CD4-positive, alpha-beta T cell treated with Interferon gamma for 1 hour (primary cell): ENCODE measurements at places on chromosomes 13 and 19.
A peak's percentile ranks its signal among the peaks of the same experiment; 100 is the strongest.

DNA sequence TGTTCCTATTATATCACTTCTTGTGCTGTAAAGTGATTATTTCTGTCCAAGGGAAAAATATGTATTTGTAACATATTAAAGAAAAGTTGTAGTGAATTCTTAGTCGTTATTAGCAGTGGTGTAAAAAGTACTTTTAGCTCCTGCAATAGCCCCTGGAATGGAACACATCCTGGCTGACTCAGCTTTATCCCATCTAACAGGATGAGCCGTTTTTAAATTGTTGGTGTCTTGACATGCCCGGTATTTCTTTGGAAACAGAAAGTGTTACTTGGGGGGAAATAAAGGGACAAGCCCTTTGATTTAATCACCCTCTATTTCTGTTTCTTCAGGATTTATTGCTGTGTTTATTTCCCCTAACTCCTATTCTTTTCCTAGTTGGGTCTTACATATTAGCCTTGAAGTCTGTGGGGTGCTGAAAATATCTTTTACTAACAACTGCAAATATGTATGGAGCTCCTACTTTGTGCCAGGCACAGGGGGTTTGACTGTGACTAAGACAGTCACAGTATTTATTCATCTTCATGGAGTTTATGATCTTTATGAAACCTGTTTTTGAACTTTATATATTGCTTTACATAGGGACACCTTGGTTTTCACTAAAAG, 17.9 kb downstream of the COG3 start:
- DNase-seq: no peak

GRCh38 chr19:57376151-57376550, 12.8 kb downstream of the TRAPPC2B start:
- DNase-seq: no peak

DNA sequence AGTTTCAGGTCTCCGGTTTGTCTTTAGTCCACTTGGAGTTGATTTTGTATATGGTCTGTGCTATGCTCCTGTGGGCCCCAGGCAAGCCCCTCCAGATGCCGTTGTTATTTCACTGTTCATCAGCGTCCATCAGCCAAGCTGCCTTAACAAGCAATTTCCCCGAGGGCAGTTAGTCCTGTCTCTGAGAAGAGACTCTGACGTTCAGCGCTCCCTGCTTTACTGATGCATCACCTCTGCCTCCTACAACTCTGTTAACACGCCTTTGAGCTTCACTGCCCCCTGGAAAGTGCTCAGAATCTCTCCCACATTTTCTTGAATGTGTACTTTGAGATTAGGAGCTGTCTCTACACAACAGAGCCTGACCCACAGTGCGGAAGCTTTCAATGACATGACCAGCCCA, 41.8 kb upstream of the UBAC2 start:
- no peak for DNase-seq

DNA sequence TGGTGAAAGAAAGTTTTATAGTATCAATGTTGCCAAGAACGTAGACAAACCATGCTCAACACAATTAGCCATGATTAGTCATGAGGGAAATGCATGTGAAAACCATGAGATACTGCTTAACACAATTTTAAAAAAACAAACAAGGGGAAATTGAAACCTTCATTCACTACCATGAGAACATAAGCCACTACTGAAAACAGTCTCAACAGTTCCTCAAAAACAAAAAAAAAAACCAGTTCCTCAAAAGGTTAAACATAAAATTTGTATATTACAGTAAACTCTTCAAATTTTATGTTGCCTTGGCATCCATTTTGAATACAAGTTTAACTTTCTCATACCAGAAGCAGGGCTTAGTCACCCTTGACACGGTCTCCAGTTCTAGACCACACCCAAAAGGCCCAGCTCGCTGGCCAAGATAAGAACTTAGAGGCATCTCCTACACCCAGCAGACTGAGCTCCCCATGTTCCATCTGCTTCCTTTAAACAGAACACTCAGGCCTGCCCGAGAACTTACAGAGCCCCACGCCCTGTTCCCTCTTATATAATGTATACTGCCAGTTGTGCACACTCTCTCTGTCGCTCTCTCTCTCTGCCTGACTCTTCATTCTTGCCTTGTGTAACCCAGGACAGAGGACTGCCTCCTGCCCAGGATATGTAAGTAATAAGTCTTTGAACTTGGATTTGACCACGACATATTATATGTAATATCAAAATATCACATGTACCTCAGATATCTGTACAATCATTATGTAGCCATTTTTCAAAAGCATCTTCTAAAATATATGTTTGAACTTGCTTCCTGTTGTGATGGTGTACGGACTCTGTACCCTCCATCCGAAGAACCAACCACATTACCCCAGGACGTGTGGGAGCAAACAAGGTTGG, 67.4 kb downstream of the STK24 start:
- peak; percentile 75 for DNase-seq

- no peak for DNase-seq
These were observed 141.5 kb downstream of the AKAP11 start for GRCh38 chr13:42413484-42413815.

- no peak for DNase-seq
These were observed 30.4 kb upstream of the FARP1 start for GRCh38 chr13:98112456-98112855.

- DNase-seq: no peak
These were observed 71.5 kb upstream of the GJB6 start for GRCh38 chr13:20303636-20304035.

GRCh38 chr13:112905619-112905989, 63.4 kb upstream of the MCF2L start:
- DNase-seq: no peak

DNA sequence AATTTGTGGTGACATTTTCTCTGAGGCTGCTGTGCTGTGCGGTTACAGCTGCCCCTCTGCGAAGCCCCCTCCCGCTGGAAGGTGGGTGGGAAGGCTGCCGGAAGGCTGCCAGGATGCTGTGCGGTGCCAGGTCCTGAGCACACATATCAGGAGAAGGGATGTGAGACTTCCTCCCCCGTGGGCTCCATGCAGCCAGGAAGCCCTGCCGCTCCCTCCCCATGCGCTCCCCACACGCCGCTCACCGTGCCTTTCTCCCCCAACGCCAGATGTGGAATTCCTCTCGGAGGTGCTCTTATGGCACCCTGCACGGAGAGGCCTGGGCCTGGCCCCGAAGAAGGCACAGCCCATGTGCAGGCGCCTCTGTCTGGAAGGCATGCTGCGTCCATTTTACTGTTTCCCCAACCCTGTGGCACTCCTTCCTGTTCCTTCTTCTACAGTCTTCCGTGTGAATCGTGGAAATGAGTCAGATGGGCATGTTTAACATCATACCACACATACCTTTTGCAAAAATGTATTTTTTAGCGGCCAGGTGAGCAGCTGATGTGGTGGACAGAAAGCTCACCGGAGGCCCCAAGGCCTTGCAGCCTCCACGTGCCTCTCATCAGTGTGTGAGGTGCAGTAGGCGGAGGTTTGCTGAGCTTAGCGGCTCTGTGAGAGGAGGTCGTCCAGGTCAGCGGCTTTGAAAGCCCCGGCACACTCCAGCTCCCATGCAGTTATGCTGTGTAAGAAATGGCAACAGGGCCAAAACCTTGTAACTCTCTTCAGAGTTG, 88.0 kb downstream of the ATP11A start:
- no peak for DNase-seq

DNA sequence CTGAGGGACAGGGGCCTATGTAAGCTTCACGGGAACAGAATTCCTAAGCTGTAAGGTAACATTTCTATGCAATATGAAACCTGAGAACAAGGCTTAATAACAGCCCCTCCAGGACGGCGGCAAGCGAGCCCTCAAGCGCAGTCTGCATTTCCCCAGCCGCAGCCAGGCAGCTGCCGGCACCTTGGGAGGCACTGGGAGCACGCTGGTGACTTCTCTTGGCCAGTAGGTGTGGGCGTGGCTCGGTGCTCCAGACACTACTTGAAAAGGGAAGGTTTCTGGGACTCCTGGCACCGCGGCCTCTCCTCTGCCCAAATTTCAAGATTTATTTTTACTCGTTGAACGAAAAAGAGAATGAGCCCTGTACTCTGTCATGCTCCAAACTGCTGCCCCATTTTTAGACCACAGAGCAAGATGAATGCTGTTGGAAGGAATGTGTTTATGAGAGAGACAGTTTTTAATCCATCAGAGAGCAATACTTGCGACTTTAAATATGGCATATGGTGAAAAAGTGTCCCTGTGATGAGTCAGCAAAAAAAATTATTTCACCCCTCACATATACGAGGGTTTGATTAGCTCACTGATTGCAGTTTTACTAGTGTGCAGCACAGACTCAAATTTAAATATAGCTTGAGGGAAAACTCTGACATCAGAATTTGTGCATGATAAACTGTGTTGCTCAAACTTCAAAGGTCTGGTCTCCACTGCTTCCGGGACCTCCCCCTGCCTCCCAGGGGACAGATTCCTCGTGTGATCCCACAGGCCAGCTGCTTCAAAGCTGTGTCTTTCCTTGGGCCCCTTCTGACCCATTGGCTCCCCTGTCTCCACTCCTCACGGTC, 81.2 kb downstream of the COL4A2 start:
- no peak for DNase-seq

GRCh38 chr19:10624585-10624984, 768 bp upstream of the SLC44A2 start:
- no peak for DNase-seq

- DNase-seq: no peak
These were observed 8.2 kb upstream of the SIAH3 start for GRCh38 chr13:45859705-45860104.

DNA sequence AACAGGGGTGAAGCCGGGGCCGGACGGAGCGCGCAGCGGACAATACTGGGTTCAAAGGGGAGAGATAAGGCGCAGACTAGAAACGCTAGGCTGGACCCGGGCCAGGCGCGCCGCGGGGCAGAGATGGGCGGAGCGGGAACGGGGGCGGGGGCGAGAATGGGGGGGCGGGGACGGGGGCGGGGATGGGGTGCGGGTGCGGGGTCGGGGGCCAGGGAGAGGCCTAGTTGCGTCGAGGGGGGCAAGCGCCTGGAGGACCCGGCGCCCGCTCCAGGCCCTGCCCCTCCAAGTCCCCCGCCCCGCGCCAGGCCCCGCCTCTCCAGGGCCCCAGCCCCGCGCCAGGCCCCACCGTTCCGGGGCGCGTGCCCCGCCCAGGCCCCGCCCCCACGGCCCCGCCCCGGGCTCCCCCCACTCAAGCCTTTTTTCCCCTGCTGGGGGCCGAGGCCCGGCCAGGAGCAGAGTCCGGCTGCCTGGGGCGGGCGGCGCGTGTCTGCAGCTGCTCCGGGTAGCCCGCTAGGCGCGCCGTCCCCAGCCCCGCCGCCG, at the start of gene CERS4:
Gene CERS4, plus strand, starts transcription at position 449 of the 540 bp plus-strand sequence. CDS start 41,707 bp downstream, outside the sequence.
- DNase-seq: peak; percentile 76

DNA sequence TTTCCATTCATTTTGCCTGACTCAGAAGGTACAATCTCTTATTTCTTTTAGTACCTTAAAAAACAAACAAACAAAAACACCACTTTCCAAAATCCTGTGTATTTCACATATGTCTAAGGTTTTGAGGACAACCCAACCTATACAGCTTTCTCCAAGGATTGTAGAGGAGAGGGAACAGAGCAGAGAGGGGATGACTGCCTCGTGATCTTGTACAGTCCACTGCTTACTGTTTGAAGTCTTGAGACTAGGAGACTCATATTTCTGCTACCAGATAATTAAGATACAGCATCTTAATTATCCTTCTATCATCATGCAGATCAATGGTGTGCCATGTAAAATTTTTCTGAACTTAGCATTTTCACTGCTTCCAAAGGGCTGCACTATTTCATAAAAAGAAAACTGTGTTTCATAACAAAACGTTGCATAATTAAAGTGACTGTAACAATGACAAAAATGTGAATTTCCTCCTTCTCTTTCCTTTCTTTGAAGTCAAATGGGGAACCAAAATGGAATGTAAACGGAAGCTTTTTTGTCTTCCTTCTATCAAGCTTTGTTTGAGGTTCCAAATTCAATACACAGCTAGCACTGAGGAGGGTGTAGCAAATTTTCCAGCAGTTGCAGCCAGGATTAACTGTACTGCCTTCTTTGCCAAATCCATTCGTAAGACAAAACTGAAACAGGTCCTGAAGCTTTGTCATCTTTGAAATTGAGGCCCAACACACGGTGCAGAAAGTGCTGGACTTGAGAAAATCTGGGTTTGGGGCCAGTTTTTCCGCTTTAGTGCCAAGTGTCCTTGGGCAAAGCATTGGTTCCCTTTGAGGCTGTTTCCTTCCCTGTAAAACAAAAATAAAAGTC, 34.9 kb upstream of the RCBTB2 start:
- no peak for DNase-seq

DNA sequence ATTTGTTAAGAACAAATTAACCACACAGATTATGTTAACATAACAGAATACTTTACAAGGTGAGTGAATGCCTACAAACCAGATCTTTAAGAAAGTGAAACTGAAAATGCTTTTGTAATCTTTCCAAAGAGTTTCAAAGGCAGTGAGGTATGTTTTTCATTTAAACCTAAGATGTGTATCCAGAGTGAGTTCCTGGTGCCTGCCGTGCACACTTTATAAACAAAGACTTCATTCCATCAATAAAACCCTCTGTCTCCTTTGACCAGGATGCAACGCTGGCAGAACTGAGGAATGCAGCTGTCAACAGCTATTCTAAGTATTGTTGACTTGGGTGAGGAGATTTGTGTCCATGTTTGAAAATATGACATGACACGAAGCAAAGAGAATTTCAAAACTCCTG, 344.6 kb downstream of the DNAJC15 start:
- no peak for DNase-seq

DNA sequence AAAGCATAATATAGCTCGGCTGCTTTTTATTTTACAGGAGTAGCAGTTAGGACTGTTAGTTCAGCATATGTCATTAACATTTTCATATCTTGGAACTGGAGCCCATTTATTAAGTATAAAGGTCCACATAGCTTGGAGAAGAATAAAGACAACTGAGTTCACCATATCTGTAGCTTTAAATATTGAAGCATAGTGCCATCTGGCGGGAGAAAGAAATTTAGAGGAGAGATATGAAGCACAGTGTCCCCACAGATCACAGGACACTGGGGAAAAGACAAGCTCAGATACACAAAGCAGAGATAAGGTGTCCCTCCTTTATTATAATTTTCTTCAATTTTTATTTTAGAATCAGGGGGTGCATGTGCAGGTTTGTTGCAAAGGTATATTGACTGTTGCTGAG, 104.7 kb upstream of the FREM2 start:
- no peak for DNase-seq

- DNase-seq: peak; percentile 52
These were observed 11.8 kb upstream of the CCNA1 start for GRCh38 chr13:36420437-36420891.

- no peak for DNase-seq
These were observed 7.8 kb downstream of the ACTMAP start for GRCh38 chr19:40742477-40742876.

DNA sequence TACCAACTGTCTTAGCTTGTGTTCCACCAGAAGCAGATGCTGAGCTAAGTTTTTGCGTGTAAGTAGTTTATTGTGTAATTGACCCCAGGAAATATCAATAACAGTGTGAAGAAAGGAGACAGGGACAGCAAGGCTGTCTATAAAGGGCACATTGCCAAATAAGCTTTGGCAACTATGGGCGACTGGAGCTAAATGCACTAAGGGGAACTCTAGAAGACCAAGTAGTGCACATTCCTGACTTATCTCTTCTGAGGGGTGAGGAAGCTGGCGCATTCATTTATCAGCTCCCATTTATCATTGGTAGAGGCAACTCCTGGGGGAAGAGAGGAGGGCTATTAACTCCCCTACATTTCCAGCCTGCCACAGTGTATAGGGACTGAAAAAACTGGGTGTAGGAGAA, 135.0 kb downstream of the DLEU7 start:
- DNase-seq: no peak

- no peak for DNase-seq
These were observed 21.6 kb upstream of the POU2F2 start for GRCh38 chr19:42153672-42154433.
